ENCODE measurements at places on chromosomes 2 and 18.

DNA sequence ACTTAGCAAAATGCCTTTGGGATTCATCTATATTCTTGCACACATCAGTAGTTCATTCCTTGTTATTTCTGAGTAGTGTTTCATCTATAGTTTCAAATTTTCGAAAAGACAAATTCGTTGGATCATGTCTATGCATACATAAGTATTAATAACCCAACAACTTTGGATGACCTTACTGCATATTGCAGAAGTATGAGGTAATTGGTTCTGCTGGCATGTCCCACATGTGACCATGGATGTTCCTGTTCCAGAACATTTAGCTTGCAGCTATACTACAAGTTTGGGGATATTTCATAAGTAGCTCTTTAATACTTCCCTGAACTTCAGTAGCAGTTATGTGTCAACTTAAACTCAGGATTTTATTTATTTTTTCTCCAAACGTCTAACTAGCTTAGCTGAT is 44.9 kb downstream of the APLF start:
- no peak for DNase-seq

- no peak for DNase-seq
Measured at GRCh38 chr2:42923580-42924417, 131.4 kb upstream of the HAAO start.

- DNase-seq, result no peak
Measured at GRCh38 chr2:215973954-215974699, 39.2 kb downstream of the MREG start.

DNA sequence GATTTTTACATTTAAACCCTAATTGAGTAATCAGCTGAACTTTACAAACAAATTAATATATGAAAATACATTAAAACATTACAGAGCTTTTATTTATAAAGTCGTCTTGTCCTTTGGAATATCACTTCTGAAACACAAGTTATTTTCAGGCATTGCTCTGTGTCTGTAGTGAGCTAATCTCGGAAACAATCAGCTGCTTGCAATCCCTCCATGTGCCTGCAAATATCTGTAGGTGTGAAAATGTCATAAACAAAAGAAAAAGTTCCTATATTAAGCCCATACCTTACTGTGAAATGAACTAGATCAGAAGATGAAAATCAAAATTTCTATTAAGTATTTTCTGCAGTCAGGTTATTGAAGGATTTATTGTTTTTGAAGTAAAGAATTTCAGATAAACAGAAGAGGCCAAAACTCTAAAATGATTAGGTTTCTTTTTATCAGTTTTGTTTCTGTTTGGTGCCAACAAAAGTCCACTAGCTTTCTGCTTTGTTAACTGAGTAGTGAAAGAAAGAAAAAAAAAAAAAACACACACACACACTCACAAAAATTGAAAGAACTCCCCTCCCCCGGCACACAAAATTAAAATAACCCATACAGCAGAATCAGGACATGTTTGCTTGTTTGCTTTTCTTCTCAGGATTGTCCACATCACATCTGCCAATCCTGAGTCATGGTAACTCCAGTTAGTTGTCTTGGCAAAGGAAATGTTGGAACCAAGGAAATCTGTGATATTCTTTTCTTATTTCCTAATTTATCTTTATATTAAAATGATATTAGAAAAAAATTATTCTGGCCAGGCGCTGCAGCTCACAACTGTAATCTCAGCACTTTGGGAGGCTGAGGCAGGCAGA is 627.0 kb upstream of the SLC39A10 start:
- no peak for DNase-seq

- DNase-seq, result peak; percentile 48
Measured at GRCh38 chr2:105754011-105754410, 9.3 kb downstream of the NCK2 start.

GRCh38 chr2:60603533-60604190 is 50.2 kb upstream of the BCL11A start:
- DNase-seq, result no peak

DNA sequence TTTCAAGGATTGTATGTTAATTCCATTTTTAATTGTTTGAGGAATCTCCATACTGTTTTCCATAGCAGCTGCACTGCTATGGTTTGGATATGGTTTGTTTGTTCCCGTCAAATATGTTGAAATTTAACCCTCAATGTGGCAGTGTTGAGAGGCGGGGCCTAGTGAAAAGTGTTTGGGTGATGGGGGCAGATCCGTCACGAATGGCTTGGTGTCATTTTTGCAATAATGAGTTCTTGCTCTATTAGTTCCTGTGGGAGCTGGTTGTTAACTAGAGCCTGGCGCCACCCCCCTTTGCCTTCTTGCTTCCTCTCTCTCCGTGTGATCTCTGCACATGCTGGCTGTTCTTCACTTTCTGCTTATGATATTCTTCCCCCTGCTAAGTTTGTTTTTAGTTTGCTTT is 71.4 kb upstream of the LDLRAD4 start:
- no peak for DNase-seq

DNA sequence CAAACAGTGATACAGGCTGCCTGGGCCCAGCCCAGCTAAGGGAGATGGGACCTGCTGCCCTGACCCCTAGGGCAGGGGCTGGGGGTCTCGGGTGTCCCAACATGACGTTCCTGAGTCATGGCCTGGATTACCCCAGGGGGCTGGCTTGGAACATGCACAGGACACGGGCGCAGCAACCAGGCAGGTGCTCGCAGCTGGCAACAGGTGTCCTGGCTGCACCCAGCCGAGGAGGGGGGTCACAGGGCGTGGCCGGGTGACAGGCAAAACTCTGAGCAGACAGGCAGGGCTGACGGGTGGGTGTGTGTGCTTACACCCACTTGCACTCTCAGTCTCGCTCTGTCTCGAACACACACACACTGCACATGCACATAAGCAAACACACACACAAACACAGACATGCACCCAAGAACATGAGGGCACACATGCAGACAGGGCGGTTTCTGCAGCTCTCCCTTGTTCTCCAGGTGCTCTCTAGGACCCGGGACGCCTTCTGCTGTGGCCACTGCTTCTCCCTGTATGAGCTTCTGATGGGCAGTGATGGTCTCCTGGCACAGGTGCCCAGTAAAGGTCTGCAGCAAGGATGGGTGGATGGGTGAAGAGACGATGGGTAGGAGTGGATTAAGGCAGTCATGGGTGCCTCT is 33.7 kb upstream of the TAF1B start:
- no peak for DNase-seq

DNA sequence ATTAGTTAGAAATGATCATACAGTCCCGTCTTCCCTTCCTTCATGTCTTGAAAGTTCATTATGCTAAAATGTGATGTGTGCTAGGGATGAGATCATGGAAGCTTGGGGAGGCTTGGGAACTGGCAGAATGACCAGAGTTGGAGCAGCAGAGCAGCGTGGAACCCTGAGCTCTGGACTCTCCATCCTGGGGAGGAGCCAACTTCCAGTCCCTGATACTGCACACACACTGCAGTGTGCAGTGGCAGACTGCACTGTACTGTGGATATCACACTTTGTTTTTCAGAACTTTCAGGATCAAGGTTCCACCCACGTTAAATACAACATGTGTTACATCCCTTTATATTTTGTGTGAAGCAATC is 27.3 kb upstream of the GREB1 start:
- DNase-seq, result no peak

GRCh38 chr2:27736031-27736889 is 35.3 kb upstream of the MRPL33 start:
- DNase-seq, result no peak

GRCh38 chr2:237194081-237194480 is 108.4 kb downstream of the COPS8 start:
- no peak for DNase-seq

GRCh38 chr2:201116959-201117734 is 1.2 kb downstream of the CFLAR start:
- peak; percentile 54 for DNase-seq

DNA sequence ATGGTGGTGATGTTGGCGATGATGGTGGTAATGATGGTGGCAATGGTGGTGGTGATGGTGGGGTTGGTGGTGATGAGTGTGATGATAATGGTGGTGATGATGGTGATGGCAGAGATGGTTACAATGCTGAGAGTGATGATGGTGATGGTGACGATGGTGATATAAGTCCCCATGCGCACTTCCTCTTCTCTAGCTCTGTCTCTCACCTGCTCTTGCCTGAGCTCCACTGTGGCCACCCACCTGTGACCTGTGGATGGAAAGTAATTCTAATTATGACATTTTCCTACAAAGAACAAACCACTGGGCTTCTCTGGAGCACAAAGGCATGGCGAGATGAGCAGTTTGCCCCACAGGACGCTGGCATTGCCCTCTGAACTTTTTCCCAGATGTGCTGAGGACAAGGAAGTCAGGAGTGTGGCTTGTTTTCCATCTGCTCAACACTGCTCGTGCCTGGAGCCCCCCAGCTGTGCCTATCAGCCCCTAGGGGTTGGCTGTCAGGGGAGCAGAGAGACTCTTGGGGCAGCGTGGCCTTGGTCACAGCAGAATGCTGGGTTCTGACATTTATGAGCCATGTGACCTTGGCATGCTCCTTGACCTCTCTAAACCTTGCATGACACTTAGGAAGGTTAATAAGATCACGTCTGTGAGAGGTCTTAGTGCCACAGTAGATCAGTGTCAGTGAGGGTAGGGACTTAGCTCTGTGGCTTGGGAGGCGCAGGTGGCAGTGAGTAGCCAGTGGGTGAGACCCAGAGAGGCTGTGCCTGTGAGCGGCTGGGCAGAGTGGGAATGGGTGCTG is 68.4 kb downstream of the RRM2 start:
- no peak for DNase-seq

GRCh38 chr2:102771114-102771513 is 9.3 kb downstream of the TMEM182 start:
- DNase-seq, result no peak

GRCh38 chr2:100071335-100072043 is 70.9 kb downstream of the AFF3 start:
- no peak for DNase-seq

GRCh38 chr2:73821227-73821626 is 7.5 kb upstream of the STAMBP start:
- no peak for DNase-seq

GRCh38 chr2:169803480-169803879 is 4.8 kb downstream of the SSB start:
- no peak for DNase-seq

- no peak for DNase-seq
Measured at GRCh38 chr2:12412898-12413305, 303.8 kb upstream of the TRIB2 start.

DNA sequence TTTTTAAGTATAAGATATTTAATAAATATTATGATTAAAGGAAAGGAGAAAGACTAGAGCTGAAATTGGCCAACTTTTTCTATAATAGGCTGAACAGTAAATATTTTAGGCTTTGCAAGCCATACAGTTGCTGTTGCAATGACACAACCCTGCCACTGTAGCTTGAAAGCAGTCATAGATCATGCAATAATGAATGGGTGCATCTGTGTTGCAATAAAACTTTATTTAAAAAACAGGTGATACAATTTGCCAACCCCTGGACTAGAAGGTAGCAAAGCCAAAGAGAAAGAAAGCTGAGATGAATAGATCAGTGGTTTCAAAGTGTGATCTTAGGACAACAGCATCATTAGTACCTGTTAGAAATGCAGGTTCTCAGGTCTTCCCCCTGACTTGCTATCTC is 219.1 kb downstream of the SETBP1 start:
- DNase-seq, result no peak

DNA sequence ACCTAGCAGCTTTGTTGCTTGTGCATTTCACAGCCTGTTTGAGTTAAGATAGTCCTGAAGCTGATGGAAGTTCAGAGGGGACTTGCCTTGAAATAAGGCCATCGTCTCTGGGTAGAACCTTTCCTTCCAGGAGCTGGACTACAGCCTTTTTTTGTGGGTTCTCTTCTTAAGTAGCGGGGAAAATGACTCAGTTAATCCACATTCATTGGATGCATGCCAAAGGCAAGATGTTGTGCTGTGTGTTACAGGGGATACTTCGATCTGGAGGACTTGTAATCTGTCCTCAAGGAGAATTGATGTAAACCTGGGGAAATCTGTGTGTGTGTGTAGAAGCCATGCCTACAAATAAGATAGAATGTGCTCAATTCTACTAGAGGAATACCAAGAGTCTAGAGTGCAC is 46.8 kb downstream of the RPIA start:
- no peak for DNase-seq

DNA sequence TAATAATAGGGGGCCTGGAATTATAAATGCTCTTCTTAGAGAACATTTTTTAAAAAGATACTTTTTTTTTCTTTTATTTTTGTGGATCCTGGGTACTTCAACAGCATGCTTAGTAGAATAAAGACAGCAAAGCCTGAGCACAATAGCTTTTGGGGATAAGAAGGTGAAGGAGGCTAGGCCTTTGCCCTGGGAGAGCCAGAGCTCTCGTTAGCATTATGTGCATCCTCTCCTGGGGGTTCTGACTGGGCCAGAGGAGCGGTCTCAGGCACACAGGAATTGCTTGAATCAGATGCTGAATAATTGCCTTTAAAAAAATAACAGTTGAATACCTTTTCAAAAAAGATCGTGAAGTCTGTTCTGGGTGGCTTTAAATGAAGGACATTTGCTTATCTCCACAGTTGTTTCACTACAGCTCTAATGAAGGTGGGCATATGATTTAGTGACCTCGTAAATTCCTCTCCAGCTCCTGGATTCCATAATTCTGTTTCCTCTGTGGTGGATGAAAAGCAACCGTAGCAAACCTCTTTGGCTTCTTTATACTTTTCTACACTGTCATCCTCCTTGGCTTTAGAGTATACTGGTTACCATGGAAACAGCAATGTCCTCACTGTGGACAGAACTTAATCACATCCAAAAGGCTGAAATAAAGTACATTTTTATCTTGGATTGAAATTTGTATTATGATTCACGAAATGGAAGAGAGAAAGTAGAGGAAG is 133.8 kb downstream of the MAIP1 start:
- DNase-seq, result no peak

- DNase-seq, result peak; percentile 2
Measured at GRCh38 chr18:76658627-76659026, 163.6 kb upstream of the ZNF516 start.

DNA sequence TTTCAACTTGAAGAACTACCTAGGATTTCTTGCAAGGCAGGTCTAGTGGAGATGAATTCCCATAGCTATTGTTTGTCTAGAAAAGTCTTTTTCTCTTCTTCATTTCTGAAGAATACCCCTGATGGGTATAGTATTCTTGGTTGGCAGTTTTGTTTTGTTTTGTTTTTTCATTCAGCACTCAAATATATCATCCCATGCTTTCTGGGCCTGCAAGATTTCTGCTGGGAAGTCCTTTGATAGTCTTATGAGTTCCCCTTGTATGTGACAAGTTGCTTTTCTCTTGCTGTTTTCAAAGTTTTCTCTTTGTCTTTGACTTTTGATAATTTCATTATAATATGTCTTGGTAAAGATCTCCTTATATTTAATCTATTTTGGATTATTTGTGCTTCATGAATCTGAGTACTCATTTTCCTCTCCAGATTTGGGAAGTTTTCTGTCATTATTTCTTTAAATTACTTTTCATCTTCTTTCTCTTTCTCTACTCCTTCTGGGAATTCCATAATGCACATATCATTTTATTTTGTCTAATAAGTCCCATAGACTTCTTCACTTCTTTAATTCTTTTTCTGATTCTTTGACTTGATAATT is 101.5 kb downstream of the DSC3 start:
- no peak for DNase-seq

DNA sequence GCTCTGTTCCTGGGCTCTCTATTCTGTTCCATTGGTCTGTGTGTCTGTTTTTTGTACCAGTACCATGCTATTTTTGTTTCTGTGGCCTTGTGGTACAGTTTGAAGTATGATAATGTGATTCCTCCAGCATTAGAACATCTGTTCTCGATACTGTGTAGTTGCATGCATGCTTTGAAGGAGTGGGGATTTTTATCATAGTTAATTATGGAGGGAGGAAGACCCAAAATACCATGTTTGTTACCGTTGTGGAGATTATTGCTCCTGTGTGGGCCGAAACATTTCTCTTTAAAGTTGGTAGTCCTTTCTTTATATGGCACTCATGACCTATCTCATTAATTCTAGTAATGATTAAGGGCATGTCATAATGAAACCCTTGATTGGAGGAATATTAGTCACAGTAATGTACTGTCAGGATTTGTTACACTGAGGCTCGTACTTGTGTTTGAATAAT is 87.6 kb downstream of the TTC27 start:
- no peak for DNase-seq

Data from effector memory CD8-positive, alpha-beta T cell (primary cell).